Fibroblast of pulmonary artery (primary cell): ENCODE measurements at places on chromosomes 6 and 20.

DNA sequence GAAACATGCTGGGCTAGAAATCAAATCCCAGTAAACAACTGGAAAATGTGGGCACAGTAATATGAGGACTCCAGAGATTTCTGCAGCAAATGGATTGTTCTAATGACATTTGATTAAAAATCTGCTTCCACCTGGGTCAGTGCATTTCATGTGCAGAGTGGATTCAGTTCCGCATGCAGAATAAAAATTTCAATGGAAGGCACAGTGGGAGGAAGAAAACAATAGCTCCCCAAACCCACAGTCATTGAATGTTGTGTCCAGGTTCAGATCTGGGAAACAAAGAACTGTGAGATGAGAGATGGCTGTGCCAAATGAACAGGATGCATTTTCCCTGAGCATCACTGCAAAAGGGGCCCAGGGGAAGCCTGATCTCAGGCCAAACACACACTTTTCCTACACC, 403.1 kb downstream of the BTBD9 start:
- no peak for DNase-seq

DNA sequence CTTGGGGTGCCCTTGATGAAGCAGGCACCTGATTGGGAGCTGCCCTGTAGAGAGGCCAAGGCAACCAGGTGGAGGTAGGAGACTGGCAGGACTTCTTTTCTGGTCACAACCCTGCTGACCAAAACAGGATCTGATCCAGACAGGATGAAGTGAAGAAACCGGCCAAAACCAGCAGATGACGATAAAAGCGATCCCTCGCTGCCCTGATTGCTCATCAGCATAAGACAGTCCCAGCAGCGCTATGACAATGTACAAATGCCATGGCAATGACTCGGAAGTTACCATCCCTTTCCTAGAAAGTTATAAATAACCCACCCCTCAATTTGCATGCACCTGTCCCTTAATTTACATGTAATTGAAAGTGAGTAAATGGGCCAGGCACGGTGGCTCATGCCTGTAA, 88.4 kb upstream of the PDE10A start:
- no peak for DNase-seq

- no peak for DNase-seq
Measured at GRCh38 chr20:31638317-31638716, 605 bp downstream of the COX4I2 start.

- DNase-seq, result no peak
Measured at GRCh38 chr6:141388666-141389065, 744.1 kb upstream of the GJE1 start.

- DNase-seq, result peak; percentile 83
Measured at GRCh38 chr6:39881851-39882530, 52.3 kb downstream of the MOCS1 start.

- DNase-seq, result no peak
Measured at GRCh38 chr6:168309997-168310396, 9.6 kb downstream of the DACT2 start.

DNA sequence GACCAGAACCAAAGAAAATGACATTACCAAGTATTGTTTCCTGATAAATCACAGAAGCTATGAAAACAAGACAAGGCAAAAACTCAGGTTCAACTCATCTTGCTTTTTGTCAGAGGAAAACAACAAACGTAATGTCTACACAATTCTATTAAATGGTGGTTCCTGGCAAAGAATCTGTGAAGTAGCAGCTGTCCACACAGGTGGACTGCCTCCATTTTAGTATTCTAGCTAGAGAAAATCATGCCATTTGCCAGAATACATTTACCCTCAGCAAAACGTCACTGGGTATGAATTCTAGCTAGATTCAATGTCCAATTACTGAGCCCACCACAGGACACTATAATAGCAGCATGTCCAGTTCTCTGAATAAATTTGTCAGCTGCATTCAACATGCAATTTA, 125.4 kb downstream of the ADGRB3 start:
- no peak for DNase-seq

GRCh38 chr20:50126662-50127061, 13.7 kb upstream of the UBE2V1 start:
- DNase-seq, result no peak

DNA sequence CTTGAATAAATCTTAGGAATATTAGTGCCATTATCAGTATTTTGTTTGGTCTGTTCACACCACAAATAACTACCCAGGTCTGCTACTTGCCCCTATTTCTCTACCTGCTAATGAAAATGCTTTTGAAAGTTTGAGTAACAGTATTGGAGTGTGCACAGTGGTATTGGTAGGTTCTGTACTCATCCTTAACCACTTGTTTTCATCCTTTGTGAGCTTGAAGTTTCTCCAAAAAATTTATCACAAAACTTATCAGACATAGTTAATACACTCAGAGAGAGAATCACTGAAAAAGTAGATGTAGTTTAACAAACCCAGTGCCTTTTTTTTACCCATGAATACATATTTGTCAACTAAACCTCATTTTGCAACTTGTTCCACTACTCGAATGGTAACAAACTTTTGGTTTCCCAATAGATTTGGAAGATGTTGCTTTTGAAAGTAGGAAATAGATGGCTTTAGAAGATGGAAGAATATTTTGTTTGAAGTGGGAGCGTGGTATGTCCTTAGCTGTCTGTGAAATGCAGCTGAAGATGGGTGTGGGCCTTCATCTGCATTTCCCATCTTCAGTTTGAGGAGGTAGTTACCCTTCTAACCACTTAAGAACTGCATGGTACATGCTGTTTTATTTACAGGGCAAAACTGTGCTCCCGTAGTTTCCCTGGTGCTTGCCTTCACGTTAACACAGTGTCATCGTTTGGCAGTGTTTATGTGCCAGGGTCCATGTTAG, 9.0 kb downstream of the PTPN1 start:
- no peak for DNase-seq

- no peak for DNase-seq
Measured at GRCh38 chr6:32603888-32604287, 14.2 kb upstream of the HLA-DRB1 start.

DNA sequence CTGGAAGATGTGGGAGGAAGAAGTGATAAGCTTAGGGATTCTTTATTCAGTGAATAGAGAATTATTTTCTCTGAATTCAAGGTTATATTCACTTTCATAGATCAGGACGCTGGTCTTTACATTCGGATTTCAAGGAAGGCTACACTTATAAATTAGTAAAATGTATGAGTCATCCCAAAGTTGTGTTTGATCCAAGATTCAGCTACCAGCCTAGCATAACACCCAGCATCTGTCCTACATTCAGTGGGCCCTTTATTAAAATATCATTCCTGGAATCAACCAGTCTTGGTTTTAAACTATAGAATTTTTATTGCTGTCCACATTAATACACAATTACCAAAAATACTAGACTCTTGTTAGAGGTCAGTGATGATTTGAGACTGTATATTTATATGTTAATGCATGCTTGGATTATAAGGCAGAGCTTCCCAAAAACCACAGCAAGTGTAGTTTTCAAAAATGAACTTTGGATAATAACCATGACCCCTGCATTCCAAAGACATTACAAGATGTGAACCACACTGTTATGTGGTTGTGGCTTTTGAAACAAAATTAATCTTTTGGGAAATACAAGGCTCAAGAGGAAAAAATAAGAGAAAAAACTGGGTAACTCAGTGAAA, 210.7 kb upstream of the CNR1 start:
- peak; percentile 76 for DNase-seq

DNA sequence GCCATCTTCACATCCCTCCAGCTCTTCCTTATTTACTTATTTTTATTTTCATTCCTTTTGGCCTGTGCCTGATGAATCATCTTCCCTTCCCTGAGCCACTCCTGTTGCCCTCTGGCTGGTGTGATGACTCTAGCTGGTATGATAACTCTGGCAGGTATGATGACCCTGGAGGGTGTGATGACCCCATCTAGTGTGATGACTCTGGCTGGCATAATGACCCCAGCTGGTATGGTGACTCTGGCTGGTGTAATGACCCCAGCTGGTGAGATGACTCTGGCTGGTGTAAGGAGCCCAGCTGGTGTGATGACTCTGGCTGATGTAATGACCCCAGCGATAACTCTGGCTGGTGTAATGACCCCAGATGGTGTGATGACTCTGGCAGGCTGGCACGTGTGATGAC, 426.8 kb downstream of the QKI start:
- no peak for DNase-seq

DNA sequence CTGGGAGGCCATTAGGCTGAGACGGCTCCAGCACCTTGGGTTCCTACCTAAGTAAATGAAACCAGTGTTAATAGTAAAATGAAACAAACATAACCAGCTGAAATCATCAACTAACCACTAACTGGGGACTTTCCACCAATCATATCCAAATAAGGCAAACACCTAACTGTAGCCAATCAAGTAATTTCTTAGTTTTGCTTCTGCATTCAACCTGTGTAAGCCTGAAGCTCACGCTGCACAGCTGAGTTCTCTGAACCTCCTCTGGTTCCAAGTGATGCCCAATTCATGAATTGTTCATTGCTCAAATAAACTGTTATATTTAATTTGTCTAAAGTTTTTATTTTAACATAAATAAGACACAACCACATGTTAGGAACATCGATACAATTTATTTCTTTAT, 22.5 kb downstream of the KLHL32 start:
- no peak for DNase-seq

DNA sequence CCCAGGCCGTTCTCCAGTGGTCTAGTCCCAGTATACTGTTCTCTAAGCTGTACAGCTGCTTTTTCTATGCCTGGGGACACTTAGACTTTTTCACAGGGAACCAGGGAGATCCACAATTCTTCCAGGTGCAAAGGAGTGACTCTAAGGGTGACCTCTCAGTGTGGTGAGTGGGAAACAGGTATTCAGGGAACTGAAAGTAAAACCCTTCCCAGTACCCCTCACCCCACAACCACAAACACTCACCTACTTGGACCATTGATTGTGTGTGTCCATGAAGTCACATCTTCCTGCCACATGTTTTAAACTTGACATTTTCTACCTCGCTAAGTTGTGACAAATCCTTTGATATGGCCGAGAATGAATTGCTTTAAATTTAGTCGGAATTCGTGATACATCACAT, 183.6 kb downstream of the CLIC5 start:
- DNase-seq, result no peak

- DNase-seq, result no peak
Measured at GRCh38 chr20:37518606-37519507, 2.2 kb upstream of the NNAT start.

DNA sequence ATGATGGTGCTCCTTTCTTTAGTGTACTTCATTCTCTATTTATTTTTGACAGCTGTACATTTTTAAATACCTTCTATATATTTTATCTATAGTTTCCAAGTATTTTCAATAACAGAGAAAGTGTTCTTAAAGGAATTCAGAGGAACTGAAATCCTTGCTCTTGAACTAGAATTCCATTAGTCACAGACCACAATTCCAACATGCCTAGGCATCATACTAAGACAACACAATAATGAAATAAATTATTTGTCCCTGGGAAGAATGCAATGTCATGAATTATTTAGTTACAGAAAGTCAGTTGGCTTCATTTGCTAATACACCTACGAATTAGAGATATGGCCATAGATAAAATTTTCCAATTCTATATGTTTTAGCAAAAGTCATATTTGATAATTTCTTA, 671.2 kb downstream of the EPHA7 start:
- DNase-seq, result no peak

DNA sequence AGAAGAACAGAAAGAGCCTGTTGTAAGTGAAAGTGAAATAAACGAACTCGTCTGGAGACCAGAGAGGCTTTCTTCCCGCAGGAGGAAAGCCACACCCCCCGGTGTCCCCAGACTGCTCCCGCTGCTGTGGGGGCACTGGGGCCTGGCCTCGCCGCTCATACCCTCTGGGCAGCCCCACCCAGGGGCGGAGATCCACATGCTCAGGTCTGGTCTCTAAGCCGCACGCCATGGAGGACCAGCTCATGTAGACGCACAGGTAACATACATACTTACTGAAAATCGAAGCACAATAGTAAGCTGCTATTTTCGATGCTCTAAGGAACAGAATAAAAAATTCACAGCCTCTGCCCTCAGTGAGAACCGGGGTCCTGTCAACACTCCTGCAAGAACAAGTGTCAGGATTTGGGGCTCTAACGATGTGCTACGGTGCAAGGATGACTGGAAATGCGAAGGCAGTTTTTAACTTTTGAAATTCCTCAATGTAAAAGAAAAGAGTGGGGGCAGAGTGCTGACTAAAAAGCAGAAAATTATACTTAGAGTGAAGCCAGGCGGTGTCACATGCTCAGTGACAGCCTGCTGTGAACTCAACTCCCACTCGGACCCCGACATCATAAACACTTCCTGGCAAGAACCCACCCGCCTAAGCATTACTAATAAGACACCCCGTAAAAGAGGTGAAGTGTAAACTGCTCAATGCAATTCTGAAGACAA, 110.5 kb downstream of the IRF4 start:
- DNase-seq, result no peak

DNA sequence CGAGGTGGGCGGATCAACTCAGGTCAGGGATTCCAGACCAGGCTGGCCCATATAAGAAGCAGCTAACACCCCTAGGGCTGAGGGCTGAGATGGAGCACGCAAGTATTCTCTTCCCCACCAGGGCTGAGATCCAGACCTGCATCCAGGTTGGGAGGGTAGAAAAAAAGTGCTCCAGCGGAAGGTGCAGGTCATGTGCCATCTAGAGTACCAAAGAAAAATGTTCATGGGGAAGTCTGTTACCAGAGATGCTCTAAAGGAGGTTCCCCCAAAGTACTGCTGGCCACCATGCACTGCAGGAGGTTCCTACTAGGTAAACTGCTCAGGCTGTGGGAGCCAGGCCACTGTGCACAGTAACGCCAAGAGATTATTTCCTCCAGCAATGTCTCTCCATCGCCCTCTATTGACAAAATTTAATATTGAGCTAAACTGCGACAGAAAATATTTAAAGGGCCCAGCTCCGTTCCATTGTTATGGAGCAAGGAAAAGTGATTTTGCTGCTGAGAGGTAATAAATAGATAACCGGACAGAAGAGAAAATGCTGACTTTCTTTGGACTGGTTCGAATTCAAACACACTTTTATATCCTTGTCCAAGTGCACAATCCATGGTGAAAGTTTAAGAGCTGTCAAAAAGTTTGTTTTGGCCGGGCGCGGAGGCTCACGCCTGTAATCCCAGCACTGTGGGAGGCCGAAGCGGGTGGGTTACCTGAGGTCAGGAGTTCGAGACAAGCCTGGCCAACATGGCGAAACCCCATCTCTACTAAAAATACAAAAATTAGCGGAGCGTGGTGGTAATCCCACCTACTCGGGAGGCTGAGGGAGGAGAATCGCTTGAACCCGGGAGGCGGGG, 159.9 kb downstream of the OR2B2 start:
- DNase-seq, result peak; percentile 87

DNA sequence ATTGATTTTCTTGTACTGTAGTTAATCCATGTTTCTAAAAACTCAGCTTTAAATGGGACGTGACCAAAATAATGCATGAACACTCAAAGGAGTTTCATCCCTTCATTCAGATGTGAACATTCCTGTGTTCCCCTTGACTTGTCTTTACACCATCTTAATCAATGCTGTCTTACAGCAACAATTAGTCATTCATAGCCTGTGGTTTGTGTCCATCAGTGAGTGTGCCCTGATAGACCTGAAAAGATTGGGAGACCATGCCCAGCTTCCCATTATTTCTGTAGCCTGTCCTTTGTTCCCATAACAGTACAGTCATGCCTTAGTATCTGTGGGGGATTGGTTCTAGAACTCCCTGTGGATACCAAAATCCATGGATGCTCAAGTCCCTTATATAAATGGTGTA, 23.9 kb downstream of the NT5E start:
- DNase-seq, result no peak

GRCh38 chr6:153231048-153231646, 100.1 kb upstream of the RGS17 start:
- peak; percentile 63 for DNase-seq
